ENCODE measurements at places on chromosomes 13 and 19. TPM values are rescaled to one million over a fixed set of nuclear protein-coding genes. Genes with fewer than 3 reads are reported as not detected.

Gene MBD3L4
- not detected for total RNA-seq

DNA sequence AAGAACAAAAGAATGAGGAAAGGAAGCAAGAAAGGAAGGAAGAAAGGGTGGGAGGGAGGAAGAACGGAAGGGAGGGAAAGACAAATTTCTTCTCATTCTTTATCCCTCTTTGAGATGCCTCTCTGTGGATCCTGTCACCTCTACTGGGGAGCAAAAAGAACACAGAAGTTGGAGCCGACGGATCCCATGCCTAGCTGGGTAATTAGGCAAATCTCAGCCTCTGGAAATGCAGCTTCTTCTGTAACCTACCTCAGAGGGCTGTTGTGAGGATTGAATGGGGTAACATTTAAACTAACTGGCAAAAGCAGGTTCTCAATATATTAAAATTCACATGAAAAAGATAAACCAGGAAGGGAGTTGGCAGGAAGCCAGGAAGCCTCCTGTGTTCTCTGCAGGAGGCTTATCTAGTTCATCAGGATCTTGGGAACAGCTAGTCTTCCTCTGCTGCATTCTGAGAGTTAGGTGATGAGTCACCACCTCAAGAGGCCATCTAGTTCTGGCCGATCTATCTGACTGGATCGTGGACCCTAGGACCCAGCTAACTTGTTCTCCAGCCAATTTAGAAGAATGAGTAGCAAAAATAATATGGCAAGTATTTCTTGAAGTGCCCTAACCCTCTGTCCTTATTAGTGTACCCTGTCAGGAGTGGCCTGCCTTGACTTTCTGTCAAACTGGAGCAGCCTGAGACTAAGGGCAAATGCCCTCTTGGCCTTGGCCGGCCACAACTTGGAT, 15.2 kb upstream of the CPB2 start:
- no peak for ATAC-seq

GRCh38 chr19:49554701-49555181, 25.6 kb downstream of the NOSIP start:
- peak; percentile 76 for ATAC-seq

GRCh38 chr19:31594701-31595100, 245.5 kb upstream of the TSHZ3 start:
- ATAC-seq: no peak

GRCh38 chr19:57829316-57829715, 783 bp upstream of the ZNF587B start:
- ATAC-seq: no peak

DNA sequence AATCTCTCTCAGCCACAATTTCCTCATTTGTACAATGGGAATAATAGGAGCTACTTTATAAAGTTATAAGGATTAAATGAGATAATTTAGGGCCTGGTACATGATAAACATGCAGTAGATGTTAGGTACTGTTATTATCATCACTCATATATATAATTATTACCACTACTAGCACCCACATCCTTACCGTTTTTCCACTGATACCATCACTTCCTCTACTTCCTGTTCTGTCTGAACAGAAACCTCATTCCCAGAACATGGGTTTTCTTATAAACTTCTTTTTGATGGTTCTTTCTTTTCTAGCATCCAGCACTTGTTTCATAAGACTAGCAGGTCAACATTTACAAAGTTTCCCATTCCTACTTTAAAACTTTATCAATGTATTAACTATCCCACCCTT, 6.3 kb downstream of the CDADC1 start:
- ATAC-seq: no peak

GRCh38 chr19:54435551-54436016, 13.4 kb upstream of the LENG8 start:
- ATAC-seq: no peak

GRCh38 chr19:32971012-32971595, 654 bp downstream of the CEP89 start:
- no peak for ATAC-seq
